Trophoblast cell (in vitro differentiated cells and primary cell): ENCODE measurements at places on chromosomes 2 and 18.

DNA sequence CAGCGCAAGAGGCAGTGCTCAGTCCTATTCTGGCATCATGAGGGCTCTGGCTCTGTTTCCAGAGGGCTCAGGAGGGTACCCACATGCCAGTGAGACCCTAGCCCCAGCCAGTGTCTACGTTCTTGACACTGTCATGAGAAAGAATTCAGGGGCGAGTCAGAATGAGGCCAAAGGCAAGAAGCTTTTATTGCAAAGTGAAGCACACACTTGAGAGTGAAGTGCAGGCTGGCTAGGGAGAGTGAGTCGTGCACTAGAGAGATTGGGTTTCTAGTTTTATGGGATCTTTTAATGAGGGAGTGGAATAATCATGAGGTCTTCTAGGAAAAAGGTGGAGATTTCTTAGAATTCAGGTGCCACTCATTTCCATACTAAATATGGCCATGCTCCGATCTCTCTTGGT is 164.1 kb downstream of the DCDC2C start:
- no peak overlapping the region for H3K27ac ChIP-seq
- H3K4me3 ChIP-seq = no peak overlapping the region
- no peaks in the 10 kb centered on the region for H3K4me1 ChIP-seq
- DNase-seq = no peak

DNA sequence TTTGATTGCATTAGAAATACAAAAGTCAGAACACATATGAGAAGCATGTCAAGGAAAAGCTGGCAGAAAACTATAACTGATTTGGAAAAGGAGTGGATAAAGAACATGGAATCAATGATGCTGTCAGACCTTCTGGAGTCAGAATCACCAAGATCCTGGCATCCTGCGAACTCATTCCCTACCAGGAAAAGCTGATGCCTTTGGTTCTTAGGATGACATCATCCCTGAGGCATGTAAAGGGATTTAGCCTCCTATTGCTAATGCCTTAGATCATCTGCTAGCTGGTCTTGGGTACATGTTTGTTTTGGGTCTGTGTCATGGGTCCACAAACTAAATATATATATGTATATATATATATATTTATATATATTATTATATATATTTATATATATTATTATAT is 680.7 kb downstream of the EPHA4 start:
- no peaks in the 10 kb centered on the region for H3K36me3 ChIP-seq
- no peaks in the 10 kb centered on the region for H3K27me3 ChIP-seq
- H3K4me3 ChIP-seq = no peak overlapping the region
- H3K27ac ChIP-seq = no peak overlapping the region
- peak; percentile 35 for DNase-seq

GRCh38 chr18:13311193-13311592 is 92.6 kb downstream of the LDLRAD4 start:
- H3K4me3 ChIP-seq = peak overlapping the region; percentile 22
- no peaks in the 10 kb centered on the region for H3K4me1 ChIP-seq
- H3K36me3 ChIP-seq = no peaks in the 10 kb centered on the region
- no peak overlapping the region for H3K27ac ChIP-seq
- no peak for DNase-seq
- no peaks in the 10 kb centered on the region for H3K27me3 ChIP-seq

- H3K27ac ChIP-seq = no peak overlapping the region
- peaks cover 17% of the 10 kb centered on the region for H3K4me1 ChIP-seq
- no peak for DNase-seq
- no peaks in the 10 kb centered on the region for H3K27me3 ChIP-seq
- H3K36me3 ChIP-seq = no peaks in the 10 kb centered on the region
Observed at GRCh38 chr2:71785516-71785981, 332.2 kb downstream of the DYSF start.

DNA sequence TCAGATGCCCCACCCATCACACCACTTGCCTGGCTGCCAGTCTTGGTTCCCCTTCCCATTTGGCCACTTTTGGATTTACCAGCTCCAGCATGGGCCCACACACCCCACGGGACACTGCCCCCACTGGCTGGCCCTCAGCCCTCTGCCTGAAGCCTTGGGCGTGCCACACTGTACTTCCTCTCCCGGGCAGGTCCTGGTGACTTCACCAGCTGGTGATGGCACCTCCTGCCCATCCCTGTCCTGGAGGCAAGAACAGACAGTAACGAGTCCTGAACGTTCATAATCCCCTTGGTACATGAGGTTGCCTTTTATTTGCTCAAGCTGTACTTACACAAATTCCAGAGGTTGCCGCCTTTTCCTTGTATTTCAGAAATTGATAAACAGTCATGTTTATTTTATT is 81.1 kb downstream of the TMEM17 start:
- H3K4me3 ChIP-seq = no peak overlapping the region
- H3K36me3 ChIP-seq = no peaks in the 10 kb centered on the region
- H3K27me3 ChIP-seq = no peaks in the 10 kb centered on the region

GRCh38 chr2:107927034-107927534 is 59.2 kb upstream of the SLC5A7 start:
- H3K4me3 ChIP-seq = no peak overlapping the region
- H3K27me3 ChIP-seq = no peaks in the 10 kb centered on the region
- no peaks in the 10 kb centered on the region for H3K36me3 ChIP-seq
- peak; percentile 54 for DNase-seq

GRCh38 chr18:36303211-36303844 is 5.8 kb downstream of the FHOD3 start:
- H3K36me3 ChIP-seq = peaks cover 1% of the 10 kb centered on the region
- no peak for DNase-seq
- H3K4me3 ChIP-seq = no peak overlapping the region
- no peaks in the 10 kb centered on the region for H3K27me3 ChIP-seq
- peaks cover 24% of the 10 kb centered on the region for H3K4me1 ChIP-seq
- H3K27ac ChIP-seq = no peak overlapping the region

GRCh38 chr2:197378494-197379307 is 56.1 kb downstream of the SF3B1 start:
- no peaks in the 10 kb centered on the region for H3K36me3 ChIP-seq
- no peak overlapping the region for H3K27ac ChIP-seq
- no peaks in the 10 kb centered on the region for H3K4me1 ChIP-seq
- DNase-seq = peak; percentile 14
